HS-27A (cell line): ENCODE measurements at places on chromosomes 1 and 21.

DNA sequence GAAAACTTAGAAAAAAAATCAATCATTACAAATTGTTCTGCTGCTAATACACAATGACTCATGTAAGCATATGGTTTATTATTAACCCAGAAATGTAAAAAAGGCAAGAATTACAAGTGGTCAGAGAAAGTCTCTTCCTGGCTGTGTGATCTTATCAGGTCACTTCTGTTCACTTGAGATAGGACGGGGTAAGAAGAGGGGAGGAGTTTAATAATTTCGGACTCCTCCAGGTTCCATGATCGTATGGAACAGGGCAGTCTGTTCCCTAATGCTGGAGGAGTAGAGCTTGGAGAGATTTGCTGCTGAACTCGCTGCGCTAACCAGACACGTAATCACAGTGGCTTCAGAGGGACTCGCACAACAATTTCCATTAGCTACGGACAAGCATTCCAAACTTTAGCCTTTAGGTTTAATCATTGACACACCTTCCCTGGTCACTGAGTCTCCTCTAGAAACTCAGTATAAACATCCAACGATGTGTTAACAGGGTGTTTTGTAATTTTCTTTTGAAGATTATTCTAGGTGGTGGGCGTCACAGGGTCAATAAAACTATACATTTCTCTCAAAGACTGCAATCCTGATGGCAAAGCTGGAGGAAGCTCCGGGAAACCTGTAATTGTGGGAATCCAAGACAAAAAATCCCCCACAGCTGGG, 1.3 kb downstream of the CRYZ start:
- DNase-seq, result no peak

GRCh38 chr1:11373029-11373894, 100.3 kb downstream of the UBIAD1 start:
- no peak for DNase-seq

- no peak for DNase-seq
Measured at GRCh38 chr1:245797592-245798348, 643.0 kb downstream of the KIF26B start.

- DNase-seq, result no peak
Measured at GRCh38 chr1:168917796-168918195, 188.7 kb upstream of the ATP1B1 start.

GRCh38 chr1:175208773-175209492, 16.4 kb upstream of the KIAA0040 start:
- no peak for DNase-seq
